ENCODE measurements at places on chromosomes 5 and 9. TPM values are rescaled to one million over a fixed set of nuclear protein-coding genes. Genes with fewer than 3 reads are reported as not detected.

DNA sequence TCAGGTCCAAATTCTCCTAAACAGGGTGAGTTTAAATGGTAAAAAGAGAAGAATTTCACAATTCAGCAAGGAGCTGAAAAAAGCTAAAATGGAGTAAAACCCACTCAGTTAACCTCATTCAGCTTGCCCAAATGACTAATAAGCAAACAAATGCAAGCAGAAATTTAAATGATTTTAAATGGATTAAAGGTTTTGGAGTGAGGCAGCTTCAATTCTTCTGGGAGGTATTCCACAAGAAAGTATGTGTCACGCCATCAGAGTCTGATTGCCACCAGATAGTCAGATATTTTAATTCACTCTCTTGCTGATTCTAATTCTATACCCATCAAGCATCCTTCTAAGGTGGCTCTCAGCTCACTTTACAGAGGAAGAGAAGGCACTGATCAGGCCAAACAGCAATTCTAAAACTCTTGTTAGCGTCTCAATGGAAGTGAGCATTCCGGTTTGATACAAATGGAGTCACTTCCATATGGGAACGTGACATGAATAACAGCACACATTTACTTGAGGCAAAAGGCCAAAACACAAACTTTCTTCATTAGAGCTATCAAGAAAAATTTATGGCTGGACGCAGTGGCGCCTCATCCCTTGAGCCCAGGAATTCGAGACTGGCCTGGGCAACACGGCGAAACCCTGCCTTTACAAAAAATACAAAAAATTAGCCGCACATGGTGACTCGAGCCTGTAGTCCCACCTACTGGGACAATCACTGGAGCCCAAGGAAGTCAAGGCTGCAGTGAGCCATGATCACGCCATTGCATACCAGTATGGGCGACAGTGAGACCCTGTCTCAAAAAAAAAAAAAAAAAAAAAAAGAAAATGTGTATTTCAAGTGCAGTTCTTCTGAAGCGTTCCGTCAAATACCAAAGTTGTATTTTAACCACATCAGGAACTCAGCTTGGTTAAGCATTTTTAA, 2.0 kb downstream of the CLK4 start:
- DNase-seq, result no peak

GRCh38 chr9:126503333-126504085, 110.2 kb upstream of the LMX1B start:
- DNase-seq, result no peak

- DNase-seq, result no peak
These were observed 97.9 kb upstream of the MPDZ start for GRCh38 chr9:13377171-13377925.

- DNase-seq, result no peak
These were observed 156.6 kb downstream of the AOPEP start for GRCh38 chr9:94882966-94883641.

DNA sequence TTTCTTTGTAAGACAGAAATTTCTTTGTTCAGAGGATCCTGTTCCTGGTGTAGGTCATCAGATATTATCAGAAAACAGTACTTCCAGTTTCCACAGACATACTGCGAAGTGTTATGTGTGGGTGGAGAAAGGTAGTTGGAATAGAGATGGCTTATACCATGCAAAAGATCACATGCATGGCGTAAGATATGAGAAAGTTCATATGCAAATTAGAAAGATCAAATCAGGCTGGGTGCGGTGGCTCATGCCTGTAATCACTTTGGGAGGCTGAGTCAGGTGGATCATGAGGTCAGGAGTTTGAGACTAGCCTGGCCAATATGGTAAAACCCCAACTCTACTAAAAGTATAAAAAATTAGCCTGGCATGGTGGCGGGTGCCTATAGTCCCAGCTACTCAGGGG, 65.2 kb upstream of the GLIS3 start:
- no peak for DNase-seq

DNA sequence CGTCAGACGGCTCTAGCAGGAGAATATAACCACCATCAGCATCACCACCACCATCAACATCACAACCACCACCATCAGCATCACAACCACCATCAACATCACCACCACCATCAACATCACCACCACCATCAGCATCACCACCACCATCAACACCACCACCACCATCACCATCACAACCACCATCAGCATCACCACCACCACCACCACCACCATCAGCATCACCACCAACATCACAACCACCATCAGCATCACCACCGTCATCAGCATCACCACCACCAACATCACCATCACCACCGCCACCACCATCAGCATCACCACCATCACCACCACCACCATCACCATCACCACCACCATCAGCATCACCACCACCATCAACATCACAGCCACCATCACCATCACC, 210.7 kb downstream of the C9orf50 start:
- DNase-seq, result no peak

Gene DNM1
- 5.4 TPM for total RNA-seq

Gene RAB3C
- 0.84 TPM for total RNA-seq

DNA sequence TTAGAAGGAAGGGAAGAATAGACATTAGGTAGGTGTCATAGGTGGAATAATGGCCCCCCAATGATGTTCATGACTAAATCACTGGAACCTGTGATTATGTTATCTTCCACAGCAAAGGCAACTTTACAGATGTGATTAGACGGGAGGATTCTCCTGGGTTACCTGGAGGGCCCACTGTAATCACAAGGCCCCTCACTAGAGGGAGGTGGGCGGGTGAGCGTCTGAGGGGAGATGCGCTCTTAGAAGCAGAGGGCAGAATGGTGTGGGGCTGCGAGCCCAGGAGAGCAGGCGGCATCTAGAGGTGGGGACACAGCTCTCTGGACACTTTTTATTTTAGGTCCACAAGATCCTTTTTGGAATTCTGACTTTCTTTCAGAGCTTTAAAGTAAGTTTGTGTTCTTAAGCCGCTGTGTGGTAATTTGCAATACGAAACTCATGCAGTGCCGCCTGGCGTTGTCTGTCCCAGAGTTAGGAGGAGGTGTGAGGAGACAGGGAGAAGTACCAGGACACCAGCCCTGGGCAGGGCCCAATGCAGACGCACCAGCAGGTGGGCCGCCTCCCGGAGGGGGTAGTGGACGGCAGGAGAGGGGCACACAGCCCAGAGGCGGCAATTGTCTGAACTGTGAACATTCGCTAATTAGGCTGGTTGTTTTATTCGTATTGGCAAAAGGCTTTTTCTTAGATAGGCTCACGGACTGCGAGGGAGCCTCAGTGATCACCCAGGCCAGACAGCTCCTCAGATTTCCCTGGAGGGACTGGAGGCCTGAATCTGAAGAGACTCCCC, 51.1 kb upstream of the FANCC start:
- no peak for DNase-seq

Gene GMCL2
- total RNA-seq, result not detected

- peak; percentile 81 for DNase-seq
These were observed at the start of gene CCL21 for GRCh38 chr9:34710023-34710422. Gene CCL21 (minus strand): TSS chr9:34710136. CDS start chr9:34710066, 70 bp downstream.

Gene ZNF454
- 2.3 TPM for total RNA-seq

GRCh38 chr9:117156771-117157535, 257.9 kb downstream of the ASTN2 start:
- DNase-seq, result no peak

Gene IRGM
- not detected for total RNA-seq

Gene CTNNAL1
- 77.9 TPM for total RNA-seq

Gene FRMD3
- 97.7 TPM for total RNA-seq

GRCh38 chr5:36041537-36041845, 25.2 kb downstream of the UGT3A2 start:
- no peak for DNase-seq

Gene DAB2
- total RNA-seq, result 32.4 TPM

Gene SHISAL2B
- total RNA-seq, result not detected

Gene PTPRD
- 6.1 TPM for total RNA-seq

DNA sequence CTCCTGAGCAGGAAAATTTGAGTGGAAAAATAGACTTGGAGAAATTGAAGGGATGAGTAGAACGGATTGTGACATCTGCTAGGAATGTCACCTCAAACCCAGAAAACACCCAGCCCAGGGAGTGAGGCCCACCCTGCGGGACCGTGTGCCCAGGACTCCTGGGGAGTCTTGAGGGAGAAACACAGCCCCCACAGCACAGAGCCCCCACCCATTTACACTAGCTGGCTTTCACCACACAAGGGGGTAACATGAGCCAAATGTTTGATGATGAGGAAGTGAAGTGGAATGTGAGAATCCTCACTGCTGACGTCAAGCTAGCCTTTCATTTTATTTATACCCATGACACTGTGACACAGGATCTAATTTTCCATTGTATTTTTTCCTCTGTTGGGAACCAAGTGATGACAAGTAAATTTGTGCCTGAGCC, 42.8 kb upstream of the PDE8B start:
- no peak for DNase-seq

DNA sequence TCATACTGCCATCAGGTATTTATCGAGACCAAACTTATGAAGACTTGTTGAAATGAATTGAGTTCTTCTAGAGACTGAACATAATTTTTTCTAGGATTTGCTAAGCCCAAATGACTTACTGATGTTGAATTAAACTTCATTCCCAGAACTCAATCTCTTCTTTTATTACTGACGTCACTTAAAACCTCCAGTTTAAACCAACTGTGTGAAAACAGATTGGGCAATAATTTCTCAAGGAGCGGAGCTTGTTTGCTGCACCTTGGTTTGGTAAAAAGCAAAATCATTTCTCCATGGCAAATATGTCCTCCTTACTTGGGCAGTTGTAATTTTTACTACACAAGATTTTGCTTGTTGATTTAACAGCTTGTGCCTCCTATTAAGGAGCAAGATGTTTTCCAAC, 37.4 kb downstream of the CFAP90 start:
- no peak for DNase-seq

Gene PCDHB10
- 0.64 TPM for total RNA-seq

Gene NR5A1
- not detected for total RNA-seq

Gene C5orf22
- 19.7 TPM for total RNA-seq

DNA sequence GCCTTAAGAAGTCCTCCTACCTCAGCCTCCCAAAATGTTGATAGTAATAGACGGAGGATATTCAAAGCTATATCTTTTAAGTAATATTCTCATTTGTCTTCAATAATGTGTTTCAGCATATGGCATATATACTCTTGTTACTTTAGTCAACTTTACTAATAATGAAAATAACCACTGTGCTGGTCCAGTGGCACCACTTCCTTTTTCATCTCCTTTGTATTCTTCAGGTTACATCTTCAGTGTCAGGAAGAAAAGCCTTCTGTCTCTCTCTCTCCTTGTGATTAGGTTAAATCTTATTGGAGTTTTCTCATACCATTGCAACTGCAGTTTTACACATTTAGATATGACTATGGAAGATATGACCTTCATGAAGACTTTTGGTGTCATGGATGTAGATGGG, 31.3 kb downstream of the PARP8 start:
- DNase-seq, result no peak

GRCh38 chr5:50967563-50968355, 301.3 kb downstream of the PARP8 start:
- DNase-seq, result no peak

DNA sequence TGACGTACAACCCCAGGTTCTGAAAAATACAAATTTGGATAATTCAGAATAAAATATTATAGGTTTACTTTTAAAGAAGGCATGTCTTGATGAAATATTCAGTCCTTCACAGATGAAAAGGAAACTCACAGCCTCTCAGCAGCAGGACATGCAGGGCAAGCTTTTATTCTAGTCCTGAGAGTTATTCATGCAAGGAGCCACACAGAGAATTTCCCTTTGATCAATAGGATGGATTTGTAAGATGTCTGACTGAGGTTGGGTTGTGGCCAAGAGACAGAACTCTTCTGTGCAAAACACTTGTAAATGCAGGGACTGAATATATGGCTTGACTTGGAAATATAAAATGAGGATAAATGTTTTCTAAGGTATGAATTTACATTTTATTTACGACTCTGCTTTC, 48.8 kb upstream of the TBCA start:
- DNase-seq, result no peak

DNA sequence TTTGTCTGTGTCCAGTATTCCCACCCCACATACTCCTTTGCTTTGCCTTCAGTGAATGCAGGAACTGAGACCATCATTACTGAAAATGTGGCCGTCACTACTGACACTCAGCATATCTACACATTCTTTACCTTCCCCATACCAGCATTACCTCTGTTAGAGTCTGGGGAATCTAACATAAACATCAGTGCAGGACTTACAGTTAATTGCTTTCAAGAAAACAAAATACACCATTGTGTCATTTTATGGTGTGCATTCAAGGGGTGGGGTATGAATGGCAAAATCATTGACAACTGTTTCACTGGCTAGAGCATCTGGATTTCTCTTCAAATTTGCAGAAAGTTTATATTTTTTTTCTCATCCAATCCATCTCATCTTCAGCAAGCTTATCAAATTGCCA, 731.4 kb upstream of the RIOK2 start:
- DNase-seq, result no peak

- DNase-seq, result no peak
These were observed 157.1 kb upstream of the FGF10 start for GRCh38 chr5:44546286-44546685.

- DNase-seq, result no peak
These were observed 292.4 kb downstream of the CD180 start for GRCh38 chr5:66904189-66904588.

Gene KIAA1958
- 4.9 TPM for total RNA-seq

Gene ST6GALNAC6
- total RNA-seq, result 50.5 TPM

- DNase-seq, result no peak
These were observed 169.4 kb downstream of the MAPKAP1 start for GRCh38 chr9:125537442-125538091.

DNA sequence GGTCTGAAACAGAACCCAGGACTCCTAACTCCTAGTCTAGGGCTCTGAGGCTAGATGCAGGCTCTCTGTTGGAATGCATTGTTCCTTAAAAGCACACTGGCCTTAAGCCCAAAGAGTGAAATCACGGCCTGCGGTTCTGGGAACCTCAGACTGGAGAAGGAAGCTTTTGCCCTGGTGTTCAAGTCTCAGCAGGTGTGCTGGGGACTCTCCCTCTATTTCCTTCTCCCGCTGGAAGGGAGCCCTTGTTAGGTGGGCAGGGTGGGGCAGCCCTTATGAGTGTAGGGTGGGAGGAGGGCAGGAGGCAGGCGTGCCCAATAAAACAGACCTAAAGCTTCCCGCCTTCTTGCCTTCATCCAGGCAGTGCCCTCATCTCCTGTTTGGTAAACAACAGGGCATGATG, 1.8 kb upstream of the PPARGC1B start:
- no peak for DNase-seq

DNA sequence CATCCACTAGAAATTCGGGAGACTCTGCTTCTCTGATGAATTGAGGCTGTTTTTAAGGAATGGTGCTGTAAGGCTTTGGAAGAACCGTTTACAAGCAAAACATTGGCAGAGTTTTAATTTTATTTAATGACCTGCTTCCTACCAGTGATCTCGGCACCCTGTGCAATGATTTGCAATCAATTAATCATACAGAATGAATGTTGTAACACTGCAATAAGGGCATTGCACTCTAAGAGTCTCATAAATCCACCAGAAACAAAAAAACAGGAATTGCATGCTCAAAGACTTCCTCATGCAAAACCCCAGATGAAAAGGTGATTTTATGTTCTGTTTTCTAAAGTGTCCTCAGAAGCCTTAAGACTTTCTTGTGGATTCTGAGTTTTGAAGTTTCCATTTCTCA, 295.7 kb downstream of the ARHGEF28 start:
- DNase-seq, result no peak

Measured in left ventricle myocardium superior (tissue), 1 donor.